ENCODE measurements at places on chromosomes 2 and 18.

- no peak for DNase-seq
These were observed 527.7 kb downstream of the SOX11 start for GRCh38 chr2:6219906-6220305.

DNA sequence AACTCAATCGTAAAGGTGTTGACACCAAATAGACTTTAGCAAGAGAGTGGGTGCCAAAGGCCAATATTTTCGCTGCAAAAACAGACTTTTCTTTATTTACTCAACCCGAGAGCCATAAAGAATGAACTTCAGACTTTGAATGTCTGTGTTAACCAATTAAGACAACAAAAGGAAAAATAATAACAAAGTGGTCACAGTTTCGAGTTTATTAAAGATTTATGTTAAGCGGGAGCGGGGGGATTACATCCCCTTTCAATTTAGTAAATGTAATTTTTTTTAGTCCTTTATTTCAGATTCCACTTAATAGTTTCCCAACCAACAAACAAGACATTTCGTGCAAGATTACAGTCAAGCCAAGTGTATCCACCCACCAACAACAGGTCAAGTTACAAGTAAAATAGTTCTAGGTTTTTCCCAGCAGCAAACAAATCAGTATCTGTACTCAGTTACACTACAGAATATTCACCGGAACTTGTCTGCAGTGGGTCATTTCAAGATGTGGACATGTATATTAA is 9.0 kb downstream of the CDH2 start:
- no peak for DNase-seq

- no peak for DNase-seq
These were observed 310.5 kb downstream of the LRATD1 start for GRCh38 chr2:14942987-14943386.

GRCh38 chr2:160694631-160695030 is 201.0 kb upstream of the RBMS1 start:
- DNase-seq: no peak

GRCh38 chr2:194661431-194661830 is 995.6 kb upstream of the SLC39A10 start:
- no peak for DNase-seq

DNA sequence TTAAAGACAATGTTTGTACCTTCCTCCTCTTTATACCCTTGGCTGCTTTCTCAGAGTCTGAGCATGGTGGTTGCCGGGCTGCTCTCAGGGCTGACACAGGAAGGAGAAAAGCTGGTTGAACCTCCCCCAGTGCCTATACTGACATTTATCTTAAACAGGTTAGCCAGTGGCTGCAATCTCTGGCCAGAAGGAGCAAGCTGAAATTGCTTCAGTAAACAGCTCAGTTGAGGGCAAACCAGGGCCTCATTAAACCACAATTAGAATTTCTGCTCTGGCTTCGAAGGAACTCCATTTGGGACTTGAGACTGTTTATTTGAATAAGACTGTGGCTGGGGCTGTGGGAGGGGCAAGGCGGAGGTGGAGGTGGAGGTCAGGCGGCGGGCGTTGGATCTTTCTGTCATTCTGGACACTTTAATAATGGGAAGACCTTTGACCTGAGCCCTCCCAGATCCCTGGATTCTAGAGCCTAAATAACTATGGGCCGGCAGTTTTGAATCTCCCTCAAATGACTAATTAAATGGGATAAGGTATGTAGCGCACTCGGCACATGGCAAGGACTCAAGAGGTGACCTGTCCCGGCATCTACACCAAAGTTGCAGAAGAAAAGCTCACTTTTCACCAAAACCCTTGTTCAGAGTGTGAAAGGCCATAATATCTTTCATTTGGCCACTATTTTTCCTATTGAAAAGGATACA is 120.6 kb upstream of the MYCN start:
- no peak for DNase-seq

DNA sequence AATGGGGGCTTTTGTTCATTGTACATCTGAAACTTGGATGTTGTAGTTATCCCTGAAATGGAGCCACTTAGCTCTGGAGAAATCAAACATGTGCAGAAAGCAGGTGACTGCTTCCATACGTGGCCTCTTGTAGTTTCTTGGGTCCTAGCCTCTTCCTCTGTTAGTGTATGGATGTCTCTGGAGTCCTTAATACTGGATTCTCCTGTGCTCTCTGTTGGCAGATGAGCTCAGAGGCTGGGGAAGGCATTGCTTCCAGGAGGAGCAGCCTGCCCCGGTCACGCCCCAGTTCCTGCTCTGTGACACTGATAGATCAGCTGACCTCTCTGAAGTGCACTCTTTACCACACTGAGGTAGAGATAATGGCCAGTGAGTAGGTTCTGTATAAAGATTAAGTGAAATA is 176.2 kb downstream of the LDLRAD4 start:
- no peak for DNase-seq

GRCh38 chr2:235864733-235865515 is 303.3 kb downstream of the GBX2 start:
- DNase-seq: no peak

DNA sequence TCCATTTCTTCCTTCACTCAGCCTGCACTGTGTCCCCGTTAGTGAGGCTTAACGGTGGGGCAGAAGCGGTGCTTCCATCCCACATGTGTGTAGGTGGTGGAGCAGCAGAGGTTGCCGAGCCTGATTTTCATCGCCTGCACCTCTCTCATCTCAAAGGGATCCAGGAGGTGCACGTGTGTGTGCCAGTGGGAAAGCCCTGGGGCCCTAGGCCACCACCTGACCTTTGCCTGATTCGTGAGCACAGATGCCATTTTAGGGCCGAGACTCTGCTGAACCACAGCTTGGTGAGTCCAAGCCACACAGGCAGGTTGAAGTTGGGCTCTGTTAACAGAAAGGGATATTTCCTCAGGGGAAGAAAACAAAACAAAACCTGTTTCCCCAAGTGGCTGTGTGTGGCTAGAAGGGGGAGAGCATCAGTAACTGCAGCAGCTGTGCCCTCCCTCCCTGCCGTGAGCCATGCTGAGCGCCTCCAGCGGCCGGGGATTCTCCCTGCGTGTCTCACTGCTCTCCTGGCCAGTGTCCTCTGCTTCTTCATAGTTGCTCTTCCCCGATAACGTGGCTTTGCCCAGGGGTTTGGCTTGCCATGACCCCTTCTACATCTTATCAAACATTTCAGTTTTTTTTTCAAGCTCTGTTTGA is 81.5 kb downstream of the MAPRE2 start:
- no peak for DNase-seq

GRCh38 chr18:12742453-12742852 is 39.6 kb downstream of the PSMG2 start:
- DNase-seq: no peak

- DNase-seq: no peak
These were observed 20.1 kb downstream of the SH3RF3 start for GRCh38 chr2:109148991-109149645.

GRCh38 chr2:234414596-234414995 is 82.3 kb downstream of the ARL4C start:
- no peak for DNase-seq

DNA sequence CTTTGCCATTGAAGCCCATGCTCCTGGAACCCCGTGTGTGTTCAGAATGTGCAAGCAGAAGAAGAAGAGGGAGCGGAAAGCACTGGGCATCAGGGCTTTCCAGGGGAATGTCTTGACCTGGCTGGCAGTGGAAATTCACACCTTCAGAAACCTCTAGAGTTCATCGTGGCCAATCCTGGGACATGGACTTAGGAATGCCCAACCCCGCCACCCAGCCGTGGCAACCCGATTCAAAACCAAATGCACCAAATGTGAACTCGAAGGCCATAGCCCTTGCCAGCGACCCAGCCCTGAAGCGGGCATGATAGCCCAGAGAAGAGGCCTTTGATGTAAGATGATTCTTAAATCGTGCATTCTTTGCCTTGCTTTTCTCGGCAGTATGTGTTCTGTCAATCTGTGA is 69.4 kb downstream of the ADI1 start:
- no peak for DNase-seq

DNA sequence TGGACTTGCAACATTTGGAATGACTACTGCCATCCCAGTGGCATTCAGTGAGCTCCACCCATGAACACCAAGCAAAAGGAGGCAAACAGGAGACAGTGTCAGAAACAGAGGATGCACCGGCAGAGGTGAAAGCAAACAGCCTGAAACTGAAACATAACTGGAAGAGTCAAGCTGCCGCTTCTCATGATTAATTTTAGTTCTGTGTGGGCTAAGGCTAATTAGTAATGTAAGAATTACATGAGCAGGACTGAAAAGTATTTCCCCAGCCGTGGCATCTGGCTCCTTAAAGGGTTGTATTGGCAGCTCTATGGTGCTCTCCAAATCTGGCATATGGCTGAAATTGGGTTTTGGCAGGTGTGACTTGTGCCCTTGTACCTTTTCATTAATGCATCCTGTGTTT is 1108.1 kb downstream of the TSN start:
- DNase-seq: no peak

GRCh38 chr2:95388856-95389244 is 13.7 kb upstream of the FAHD2A start:
- DNase-seq: no peak

DNA sequence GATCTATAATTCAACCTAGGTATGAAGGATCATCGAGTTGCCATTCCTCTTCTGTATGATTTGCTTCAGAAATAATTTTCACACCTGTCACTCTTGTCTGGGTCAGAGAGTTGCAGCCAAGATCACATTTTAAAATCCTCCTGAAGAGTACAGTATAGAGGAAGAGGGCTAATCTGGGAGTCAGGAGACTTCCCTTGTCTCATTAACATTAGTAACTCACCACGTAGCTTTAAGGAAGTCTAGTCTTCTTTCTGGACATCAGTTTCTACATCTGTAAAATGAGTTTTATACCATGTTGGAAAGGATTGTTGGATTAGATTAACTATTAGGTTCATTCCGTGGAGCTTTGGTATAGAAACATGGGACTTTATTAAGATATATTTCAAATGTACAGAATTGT is 109.4 kb downstream of the TDRD15 start:
- DNase-seq: no peak

DNA sequence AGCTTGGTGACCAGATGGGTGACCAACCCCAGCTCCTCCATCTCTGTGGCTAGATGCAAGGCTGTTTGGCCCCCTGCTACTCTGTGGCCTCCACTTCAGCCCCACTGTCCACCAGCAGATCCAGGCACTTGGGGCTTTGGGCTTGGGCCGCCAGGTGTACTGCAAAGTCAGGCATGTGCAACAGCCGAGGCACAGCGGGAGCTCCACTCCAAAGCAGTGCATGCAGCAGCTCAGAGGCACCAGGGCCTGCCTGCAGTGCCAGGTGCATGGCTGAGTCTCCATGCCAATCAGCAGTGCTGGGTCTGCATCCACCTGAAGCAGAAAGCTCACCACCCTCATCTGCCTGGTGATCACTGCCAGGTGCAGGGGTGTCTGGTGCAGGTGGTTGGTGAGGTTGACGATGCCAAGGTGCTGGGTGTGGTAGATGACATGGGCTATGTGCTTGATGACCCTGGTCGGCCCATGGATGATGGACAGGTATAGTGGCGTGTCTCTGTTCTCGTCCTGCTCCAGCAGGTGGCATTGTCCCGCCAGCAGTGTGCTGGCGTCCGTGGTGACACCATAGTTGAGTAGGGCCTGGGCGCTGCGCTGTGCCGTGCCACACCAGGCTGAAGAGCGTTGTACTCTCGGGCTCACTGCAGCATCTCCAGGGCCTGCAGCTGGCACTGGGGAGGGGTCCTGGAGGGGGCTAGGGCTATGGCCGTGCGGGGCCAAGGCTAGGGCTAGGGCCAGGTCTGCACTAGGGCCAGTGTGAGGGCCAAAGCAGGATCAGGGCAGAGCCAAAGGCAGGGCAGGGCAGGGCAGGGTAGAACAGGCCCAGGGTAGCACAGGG is 1.0 kb upstream of the ANKRD62 start:
- DNase-seq: no peak

- no peak for DNase-seq
These were observed 53.9 kb upstream of the DNER start for GRCh38 chr2:229768235-229768634.

DNA sequence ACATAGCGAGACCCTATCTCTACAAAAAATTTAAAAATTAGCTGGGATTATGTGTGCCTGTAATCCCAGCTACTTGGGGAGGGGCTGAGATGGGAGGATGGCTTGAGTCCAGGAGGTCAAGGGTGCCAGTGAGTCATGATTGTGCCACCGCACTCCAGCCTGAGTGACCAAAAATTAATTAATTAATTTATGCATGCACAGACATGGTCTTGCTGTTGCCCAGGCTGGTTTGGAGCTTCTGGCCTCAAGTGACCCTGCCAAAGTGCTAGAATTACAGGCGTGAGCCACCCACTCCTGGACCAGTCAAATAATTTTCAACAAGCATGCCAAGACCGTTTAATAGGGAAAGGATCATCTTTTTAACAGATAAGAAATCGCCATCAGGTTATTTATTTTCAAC is 57.7 kb upstream of the TFCP2L1 start:
- DNase-seq: no peak

GRCh38 chr18:72342933-72343332 is 201.2 kb downstream of the CBLN2 start:
- no peak for DNase-seq

- no peak for DNase-seq
These were observed 647.0 kb downstream of the TDRD15 start for GRCh38 chr2:21770787-21771186.

- DNase-seq: no peak
These were observed 90.6 kb upstream of the FAM124B start for GRCh38 chr2:224492531-224492930.

GRCh38 chr2:240121190-240121589 is 14.9 kb downstream of the COPS9 start:
- DNase-seq: no peak

GRCh38 chr2:125227843-125228392 is 1202.8 kb downstream of the CNTNAP5 start:
- DNase-seq: no peak

GRCh38 chr2:29309090-29310029 is 194.1 kb downstream of the CLIP4 start:
- no peak for DNase-seq

DNA sequence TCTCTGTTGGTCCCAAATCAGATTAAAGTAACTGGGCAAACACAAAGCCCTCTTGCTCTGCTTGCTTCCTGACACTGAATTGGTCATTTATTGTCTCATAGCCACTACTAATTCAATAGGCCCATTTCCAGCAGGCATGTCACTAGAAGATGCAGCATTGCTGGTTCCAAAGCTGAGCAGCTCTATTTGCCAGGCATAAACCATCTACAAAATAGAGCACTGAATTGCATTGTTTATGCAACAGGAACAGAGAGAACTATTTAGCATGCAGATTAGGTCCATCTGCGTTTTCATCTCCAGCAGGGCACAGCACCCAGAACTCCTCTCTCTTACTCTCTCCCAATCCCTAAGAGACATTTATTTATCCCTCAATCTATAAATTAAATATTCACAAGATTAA is 227.6 kb downstream of the SUCLG1 start:
- DNase-seq: no peak

GRCh38 chr2:237561221-237561620 is 5.2 kb upstream of the PRLH start:
- DNase-seq: no peak

- DNase-seq: no peak
These were observed 49.1 kb downstream of the CLIP4 start for GRCh38 chr2:29164091-29164846.

GRCh38 chr2:229733611-229734245 is 19.4 kb upstream of the DNER start:
- no peak for DNase-seq

GRCh38 chr18:74610051-74610615 is 12.5 kb downstream of the ZNF407 start:
- no peak for DNase-seq

Measured in NCI-H2107 (cell line).